ENCODE measurements at places on chromosomes 16 and 17.

DNA sequence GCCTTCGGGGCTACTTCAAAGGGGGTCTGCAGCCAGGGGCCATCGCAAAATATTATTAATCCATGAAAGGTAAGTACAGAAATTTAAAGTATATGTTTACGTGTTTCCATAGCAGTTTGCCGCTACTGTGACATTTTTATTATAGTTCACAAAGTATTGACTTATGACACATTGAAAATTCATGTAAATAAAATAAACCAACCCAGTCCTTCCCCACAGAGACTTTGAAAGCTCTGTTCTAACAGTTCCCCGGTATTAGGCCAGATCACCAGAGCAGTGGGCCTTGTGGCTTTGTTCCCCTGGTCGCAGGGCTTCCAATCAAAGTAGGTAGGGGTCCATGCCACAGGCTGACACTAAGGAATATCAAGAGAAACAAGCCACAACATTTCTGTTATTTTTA is 13.9 kb downstream of the KIAA0753 start:
- DNase-seq: no peak

- DNase-seq: no peak
Observed at GRCh38 chr17:35255316-35255715, 12.4 kb downstream of the SLFN5 start.

GRCh38 chr16:69111216-69111875 is 5.9 kb downstream of the HAS3 start:
- DNase-seq: no peak

DNA sequence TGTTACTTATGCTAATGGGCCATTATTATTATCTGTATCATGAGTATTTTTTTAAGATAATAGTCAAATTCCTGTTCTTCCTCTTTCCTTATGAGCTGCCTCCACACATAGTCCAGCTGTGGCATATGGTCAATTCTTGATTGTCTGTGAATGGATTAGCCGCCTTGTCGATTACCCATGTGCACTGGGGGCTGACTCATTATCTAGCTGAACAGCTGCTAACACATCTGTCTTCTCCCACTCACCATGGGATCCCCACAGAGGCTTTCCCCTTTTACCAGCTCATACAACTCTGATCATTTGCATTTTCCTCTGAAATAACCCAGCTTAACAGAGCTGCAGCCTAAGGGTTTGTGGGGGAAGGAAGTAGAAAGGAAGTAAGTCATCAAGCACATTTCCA is 915.0 kb downstream of the CDH11 start:
- DNase-seq: no peak

- DNase-seq: no peak
Observed at GRCh38 chr16:78244131-78244895, 144.9 kb downstream of the WWOX start.

- DNase-seq: no peak
Observed at GRCh38 chr17:82638183-82638773, 10.0 kb downstream of the WDR45B start.

- DNase-seq: no peak
Observed at GRCh38 chr16:62363501-62363900, 327.3 kb upstream of the CDH8 start.

DNA sequence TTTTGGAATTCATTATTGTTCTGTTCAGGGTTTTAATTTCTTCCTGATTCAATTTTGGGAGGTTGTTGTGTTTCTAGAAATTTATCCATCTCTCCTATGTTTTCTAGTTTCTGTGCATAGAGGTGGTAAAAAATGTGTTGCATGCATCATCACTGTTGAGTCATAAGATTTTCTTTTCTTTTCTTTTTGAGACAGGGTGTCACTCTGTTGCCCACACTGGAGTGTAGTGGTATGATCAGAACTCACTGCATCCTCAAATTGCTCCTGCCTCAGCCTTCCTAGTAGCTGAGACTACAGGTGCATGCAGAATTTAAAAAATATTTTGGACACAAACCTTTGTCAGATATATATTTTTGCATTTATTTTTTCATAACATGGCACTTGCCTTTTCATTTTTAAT is 184.8 kb downstream of the BCAS3 start:
- DNase-seq: no peak

- DNase-seq: no peak
Observed at GRCh38 chr16:50183316-50183715, 30.2 kb downstream of the TENT4B start.

GRCh38 chr17:61280338-61280737 is 119.3 kb upstream of the TBX2 start:
- DNase-seq: no peak

DNA sequence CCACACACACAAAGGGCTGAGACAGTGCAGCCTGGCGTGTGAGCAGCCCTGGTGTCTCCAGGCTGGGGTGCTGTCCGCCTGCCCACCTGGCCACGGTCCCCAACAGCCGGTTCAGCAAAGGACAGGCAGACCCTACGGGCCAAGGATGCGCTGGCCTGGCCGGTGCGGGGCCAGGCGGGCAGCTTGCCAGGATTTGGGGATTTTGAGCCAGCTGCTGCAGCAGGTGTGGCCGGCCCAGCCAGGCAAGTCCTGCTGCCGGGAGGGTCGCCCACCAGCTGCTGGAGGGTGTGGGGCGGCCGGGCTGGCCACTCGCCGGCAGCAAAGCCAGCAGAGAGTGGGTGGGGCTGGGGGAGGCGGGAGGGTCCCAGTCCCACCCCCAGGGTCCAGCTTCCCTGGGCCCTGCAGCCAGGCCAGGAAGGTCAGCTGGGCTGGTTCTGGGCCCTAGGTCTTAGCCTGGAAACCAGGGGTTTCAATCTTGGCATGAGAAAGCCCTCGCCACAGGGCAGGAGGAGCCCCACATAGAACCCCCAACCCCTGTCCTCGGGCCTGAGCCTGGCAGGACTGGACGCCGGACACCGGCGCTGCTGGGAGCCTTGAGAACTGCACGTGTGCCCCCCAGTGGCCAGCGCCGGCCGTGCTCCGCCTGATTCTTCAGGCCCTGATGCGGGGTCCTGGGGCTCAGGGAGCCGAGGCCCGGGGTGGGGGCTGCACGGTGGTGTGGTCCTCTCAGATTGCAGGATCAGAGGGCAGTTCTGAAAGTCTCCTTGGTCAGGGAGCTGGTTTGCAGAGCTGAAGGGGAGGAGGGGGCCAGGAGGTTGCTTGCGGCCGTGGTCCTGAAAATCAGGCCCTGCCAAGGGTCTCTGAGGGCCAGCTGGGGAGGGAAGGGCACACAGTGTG is 17.6 kb upstream of the SSTR5 start:
- DNase-seq: no peak

DNA sequence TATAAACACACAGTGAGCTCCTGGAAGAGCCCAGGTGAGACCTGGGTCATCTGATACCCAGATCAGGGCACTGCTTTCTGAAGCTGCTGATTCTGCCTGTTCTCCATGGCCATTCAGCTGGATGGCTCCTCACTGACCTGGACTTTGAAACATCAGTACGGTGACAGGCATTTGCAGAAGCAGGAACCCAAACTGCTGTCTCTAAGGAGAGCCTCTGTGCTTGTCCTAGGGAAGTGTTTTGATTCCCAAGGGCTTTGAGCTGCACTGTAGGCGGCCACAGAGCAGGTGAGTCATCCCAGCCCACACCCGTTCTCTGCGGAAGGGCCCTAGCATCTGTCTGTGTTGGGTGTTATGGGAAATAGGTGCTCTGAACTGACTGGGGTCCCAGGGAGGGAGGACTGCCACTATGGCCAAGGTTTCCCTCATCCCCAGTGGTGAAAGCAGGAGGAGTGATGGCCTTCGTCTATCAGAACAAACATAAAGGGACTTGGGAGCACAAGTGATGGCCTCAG is 60.7 kb upstream of the ADCY9 start:
- no peak for DNase-seq

GRCh38 chr16:9365370-9365728 is 273.9 kb downstream of the HAPSTR1 start:
- DNase-seq: no peak
